ENCODE measurements at places on chromosomes 7 and 10. TPM values are rescaled to one million over a fixed set of nuclear protein-coding genes. Genes with fewer than 3 reads are reported as not detected.

Gene FXYD4
- total RNA-seq, result 0.71 TPM

Gene ZNF680
- total RNA-seq, result 11.2 TPM

GRCh38 chr10:3635211-3635671 lies 149.8 kb downstream of the KLF6 start:
- no peak for DNase-seq

DNA sequence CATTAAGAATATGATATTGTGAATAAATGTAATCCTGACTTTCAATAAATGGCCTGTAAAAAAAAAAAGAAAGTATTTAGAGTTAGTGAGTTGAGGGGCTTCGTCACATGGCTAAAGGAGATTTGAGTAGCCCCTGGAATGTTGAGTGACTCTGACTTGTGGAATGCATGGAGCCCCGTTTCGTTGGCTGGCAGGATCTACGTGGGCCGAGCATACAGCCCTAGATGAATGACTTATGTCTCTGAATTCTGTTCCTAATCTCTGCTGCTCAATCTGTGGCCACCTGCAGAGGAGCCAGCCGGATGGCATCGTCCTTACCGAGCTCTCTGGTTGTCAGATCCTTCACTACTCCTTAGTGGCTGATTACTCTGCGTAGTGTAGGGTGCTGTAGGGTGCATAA lies 155.7 kb downstream of the MGMT start:
- DNase-seq, result no peak

Gene GFRA1
- 0.30 TPM for total RNA-seq

DNA sequence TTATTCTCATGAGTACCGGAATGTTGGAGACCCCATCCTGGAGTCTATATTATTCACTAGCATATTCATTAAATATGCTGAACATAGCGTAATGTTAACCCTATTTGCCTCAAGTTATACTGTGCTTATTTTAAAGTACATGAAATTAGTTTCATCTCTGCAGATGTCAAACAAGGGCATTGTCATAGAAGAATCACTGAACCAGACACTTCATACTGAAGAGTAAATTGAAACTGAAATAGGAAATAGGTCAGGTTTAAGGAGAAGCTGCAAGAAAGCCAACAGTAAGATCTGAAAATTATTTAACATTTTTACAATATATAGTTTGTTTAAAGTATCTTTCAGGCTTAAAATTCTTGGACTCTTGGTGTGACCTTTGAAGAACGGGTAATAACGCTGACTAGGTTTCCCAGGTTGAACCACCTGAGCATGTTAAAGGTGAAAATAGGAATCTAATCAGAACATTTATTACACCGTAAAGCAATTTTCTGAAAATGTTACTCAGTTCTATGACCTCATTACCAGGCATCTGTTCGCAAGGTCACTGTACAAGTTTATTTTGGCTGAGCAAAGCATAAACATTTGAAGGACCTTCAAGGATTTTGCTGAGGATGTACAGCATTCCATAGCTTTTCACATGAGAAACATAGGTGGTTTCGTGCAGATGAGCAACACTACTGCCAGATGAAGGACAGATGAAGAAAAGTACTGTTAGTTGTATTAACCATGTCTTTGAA lies 82.7 kb downstream of the REEP3 start:
- no peak for DNase-seq

Gene CYP26A1
- 0.17 TPM for total RNA-seq

DNA sequence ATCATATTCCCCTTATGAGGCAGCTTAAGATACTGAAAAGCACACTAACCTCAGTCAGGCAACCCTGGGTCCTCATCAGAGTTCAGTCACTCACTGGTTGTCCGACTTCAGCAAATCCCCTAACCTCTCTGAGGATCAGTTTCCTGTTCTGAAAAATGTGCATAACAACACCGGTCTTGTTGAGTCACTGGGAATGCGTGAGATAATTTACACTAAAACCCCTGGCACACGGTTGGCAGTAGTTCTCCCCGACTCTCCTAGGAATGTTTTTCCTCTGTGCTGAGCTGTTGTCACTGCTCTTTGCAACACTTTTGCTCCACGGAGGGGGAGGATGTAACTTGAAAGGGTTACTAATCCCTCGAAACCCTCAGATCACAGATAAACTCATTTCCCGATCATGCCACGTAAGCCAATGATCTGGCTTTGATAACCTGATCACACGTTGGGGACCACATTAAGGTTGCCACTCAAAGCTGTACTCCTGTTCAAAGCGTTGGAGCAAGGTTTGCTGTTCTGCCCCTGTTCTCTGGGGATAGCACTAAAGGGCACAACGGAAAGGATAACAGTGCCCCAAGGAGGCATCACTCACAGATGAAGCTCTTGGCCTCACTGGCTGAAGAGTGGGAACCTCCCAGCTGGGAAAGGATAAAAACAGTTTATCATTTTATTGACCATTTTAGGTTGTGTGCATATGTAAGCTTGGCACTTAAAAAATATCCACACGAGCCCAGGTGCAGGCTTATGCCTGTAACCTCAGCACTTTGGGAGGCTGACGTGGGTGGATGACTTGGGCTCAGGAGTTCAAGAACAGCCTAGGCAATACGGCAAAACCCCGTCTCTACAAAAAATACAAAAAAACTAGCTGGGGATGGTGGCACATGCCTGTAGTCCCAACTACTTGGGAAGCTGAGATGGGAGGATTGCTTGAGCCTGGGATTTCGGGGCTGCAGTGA lies 5.0 kb upstream of the RBM17 start:
- no peak for DNase-seq

Gene PTPRE
- 12.3 TPM for total RNA-seq

DNA sequence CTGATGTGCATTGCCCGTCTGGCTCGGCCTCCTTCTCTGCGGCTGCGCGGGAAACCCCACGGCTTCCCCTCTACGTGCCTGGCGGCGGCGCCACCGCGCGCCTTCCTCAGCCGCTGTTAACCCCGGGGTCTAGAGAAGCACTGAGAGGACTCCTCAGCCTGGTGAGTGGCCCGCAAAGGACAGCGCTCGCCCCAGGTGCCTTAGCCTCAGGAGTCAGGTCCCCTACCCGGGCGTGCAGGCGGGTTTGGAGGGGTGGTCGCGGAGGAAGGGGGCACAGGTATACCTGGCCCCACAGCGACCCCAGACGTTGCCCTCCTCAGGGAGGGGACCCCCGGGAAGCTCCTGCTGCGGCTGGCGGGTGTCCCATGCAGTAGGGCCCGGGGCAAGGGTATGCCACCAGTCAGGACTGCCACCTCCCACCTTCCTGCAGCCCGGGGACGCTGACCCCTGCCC lies 51.0 kb downstream of the ARL5B start:
- no peak for DNase-seq

Gene C7orf33
- total RNA-seq, result not detected

- DNase-seq, result no peak
Measured at GRCh38 chr10:3769556-3769955, 15.5 kb downstream of the KLF6 start.

DNA sequence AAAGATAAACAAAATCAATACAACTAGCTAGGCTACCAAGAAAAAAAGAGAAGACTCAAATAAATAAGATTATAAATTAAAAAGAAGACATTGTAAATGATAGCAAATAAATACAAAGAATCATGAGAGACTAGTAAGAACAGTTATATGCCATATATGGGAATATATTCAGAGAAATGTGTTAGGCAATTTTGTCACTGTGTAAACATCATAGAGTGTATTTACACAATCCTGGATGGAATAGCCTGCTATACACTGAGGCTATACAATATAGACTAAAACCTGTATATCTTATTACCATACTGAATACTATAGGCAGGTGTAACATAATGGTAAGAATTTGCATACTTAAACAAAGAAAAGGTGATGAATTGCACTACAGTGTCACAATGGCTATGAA lies 717.4 kb downstream of the PARD3 start:
- no peak for DNase-seq

Gene ACHE
- 1.8 TPM for total RNA-seq

DNA sequence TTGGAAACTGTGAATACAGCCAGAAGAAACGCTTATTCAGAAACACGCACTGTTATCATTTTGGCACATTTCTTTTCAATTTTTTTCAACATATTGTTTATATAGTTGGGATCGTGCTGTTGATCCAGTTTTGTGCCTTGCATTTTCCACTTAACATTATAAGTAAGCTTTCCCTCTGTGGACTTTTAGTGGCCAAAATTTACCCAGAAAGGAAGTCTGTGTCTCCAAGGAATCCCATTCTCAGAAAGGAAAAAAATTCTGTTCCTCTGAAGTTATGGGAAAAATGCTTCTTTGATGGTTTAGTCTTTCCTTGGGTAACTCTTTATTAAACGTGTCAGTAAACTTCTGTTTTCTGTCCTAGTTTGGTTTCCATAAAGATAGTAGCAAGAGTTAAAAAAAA lies 280.0 kb downstream of the REEP3 start:
- DNase-seq, result no peak

DNA sequence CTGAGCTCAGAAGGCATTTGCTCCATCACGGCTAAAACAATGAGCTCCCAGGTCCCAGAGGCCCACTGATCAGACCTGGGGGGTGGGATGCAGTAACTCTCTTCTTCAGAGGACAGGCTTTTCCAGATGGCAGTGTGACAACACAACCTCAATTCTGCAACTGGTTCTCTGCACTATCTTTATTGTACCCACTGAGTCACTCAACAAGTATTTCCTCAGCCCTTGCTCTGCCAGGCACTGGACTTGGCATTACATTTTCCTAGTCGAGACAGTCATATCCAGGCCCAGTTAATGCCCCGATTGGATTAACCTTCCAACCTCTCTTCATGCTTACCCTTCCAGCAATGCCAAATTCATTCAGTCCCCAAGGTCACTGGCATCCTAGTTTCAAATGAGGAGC lies 72.6 kb downstream of the JAZF1 start:
- DNase-seq, result peak; percentile 16

DNA sequence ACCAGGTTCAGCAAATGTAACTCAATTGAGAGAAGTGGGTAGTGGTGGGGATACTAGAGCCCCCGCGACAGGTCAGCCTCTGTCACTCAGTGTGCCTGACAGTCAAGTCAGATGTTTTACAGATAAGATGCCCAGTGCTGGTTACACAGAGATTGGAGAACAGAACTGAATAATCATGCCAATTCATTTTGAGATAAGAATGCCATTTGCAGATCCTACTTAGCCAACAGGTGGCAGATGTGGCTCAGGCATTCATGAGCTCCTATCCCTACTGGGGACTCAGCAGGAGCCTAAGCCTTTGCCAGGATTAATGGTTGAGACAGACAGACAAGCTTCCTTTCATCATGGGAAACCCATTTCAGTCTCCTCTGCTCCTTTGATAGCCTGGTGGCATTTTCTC lies 137.8 kb downstream of the MAPK8 start:
- peak; percentile 12 for DNase-seq

GRCh38 chr10:7285522-7286322 lies 125.1 kb downstream of the SFMBT2 start:
- DNase-seq, result no peak

- no peak for DNase-seq
Measured at GRCh38 chr10:13462551-13462950, 66.3 kb downstream of the BEND7 start.

Gene ZP3
- total RNA-seq, result 23.4 TPM

GRCh38 chr10:80207768-80208370 lies 2.5 kb upstream of the ANXA11 start:
- DNase-seq, result no peak

- DNase-seq, result no peak
Measured at GRCh38 chr10:69674786-69675185, 44.7 kb downstream of the FAM241B start.

GRCh38 chr7:130912862-130913638 lies 179.0 kb upstream of the KLF14 start:
- DNase-seq, result peak; percentile 91

Gene AKR1D1
- total RNA-seq, result 0.10 TPM

- no peak for DNase-seq
Measured at GRCh38 chr7:28984217-28984616, 26.1 kb upstream of the TRIL start.

DNA sequence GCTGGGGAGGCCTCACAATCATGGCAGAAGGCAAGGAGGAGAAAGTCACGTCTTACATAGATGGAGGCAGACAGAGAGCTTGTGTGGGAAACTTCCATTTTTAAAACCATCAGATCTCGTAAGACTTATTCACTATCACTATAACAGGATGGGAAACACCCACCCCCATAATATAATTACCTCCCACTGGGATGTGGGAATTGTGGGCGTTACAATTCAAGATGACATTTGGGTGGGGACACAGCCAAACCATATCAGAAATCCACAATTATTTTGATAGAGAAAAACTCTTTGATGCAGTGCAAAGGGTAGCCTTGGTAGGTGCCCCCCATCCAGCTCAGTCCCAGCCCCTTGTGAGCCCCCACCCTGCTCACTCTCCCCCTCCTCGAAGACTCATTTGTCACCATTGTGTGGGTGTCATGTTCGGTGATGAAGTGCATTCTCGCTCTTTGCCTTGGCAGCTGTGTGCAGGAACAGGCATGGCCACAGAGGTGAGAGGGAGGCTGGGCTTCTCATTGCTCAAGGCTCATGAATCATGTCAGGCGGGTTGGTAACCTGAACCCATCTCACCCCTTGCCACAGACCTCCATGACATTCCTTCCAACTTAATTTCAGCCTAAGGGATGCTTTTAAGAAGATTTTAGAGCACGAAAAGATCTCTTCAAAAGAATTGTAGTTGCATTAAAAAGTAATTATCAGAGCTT lies 75.9 kb downstream of the BUB3 start:
- DNase-seq, result no peak

Data from HCT116 (cell line).